ENCODE measurements at places on chromosomes 2 and 18. TPM values are rescaled to one million over a fixed set of nuclear protein-coding genes. Genes with fewer than 3 reads are reported as not detected.

The ERFE gene
- total RNA-seq, result 7.4 TPM

The HOXD12 gene
- not detected for total RNA-seq

The TLX2 gene
- 0.31 TPM for total RNA-seq

The CKAP2L gene
- total RNA-seq, result 12.4 TPM

The RNF125 gene
- total RNA-seq, result 0.25 TPM

The TXNDC2 gene
- 0.17 TPM for total RNA-seq

Measured in A549 treated with dexamethasone at 1 μM for 4 hours (cell line).